NCI-H1105 (cell line): ENCODE measurements at places on chromosomes 7 and 10.

- DNase-seq = no peak
Observed at GRCh38 chr10:62577076-62577475, 202.9 kb downstream of the ZNF365 start.

DNA sequence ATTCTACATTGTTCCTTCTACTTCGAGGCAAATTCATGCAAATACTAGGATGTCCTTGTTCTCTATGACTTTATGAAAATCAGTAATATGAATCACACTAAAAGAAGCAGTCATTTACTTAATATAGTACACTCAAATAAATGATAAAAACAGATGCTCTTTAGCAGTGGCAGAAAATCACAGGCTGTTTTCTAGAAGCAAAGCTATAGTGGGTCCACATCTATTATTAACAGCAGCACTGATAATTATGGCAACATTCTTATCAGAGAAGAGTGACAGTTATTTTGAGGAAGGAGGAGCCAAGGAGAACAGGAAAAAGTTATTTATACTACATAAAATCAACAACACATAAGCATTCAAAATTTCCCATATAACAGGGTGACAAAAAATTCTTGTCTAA is 16.5 kb downstream of the KIF5B start:
- no peak for DNase-seq

GRCh38 chr10:69086001-69086509 is 1.8 kb upstream of the SRGN start:
- no peak for DNase-seq

DNA sequence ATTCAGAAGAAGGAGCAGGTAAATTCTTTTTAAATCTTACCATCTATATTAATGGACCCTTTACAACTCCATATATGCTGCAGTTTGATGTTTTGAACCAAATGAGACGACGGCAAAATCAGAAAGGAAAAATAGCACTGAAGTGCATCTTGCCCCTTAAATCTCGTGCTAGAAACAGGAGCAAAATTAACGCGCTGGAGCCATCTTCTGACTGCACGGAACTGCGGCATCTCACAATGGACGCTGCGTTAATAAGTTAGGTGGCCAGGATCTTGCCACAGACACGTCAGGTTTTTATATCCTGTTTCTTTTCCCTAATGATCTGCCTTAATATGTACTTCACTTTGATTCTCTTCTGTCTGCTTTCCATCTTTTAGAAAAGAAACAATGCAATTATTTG is 354.5 kb downstream of the TFEC start:
- peak; percentile 1 for DNase-seq

DNA sequence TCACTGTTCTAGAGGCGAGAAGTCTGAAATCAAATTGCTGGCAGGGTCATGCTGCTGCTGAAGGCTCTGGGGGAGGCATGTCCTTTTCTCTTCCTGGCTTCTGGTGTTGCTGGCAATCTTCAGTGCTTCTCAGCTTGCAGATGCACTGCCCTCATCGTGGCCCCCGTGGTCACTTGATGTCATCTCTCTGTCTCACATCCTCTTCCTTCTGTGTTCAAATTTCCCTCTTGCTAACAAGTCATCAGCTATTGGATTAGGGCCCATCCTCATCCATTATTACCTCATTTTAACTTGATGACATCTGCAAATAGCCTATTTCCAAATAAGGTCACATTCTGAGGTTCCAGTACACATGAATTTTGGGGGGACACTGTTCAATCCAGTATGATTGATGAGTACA is 36.6 kb upstream of the SRGN start:
- no peak for DNase-seq

GRCh38 chr10:11535346-11535959 is 76.0 kb downstream of the USP6NL start:
- no peak for DNase-seq

- DNase-seq = no peak
Observed at GRCh38 chr7:104933521-104933988, 80.5 kb upstream of the KMT2E start.

GRCh38 chr10:88042160-88043100 is 179.0 kb downstream of the PTEN start:
- no peak for DNase-seq

GRCh38 chr10:78544423-78545090 is 510.9 kb downstream of the RPS24 start:
- no peak for DNase-seq

- no peak for DNase-seq
Observed at GRCh38 chr7:116977172-116977571, 23.9 kb downstream of the ST7 start.

DNA sequence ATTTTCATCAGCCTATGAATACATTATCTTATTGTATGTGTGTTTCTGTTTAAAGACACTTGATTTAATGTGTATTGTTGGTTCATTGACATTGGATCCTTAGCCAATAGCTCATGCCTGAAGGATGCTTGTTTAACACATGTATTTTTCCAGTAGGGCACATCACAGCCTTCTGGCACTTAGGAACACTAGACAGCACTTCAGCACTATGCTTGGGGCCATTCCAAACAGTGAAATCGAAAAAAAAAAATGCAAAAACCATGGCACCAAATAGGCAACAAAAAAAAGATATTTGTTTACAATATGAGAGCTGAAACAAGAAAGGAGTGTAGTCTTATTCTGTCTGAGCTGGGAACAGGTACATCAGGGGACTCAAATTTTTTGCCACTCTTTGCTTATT is 262.8 kb downstream of the SLC25A13 start:
- peak; percentile 45 for DNase-seq

- DNase-seq = no peak
Observed at GRCh38 chr10:101451667-101452069, 97.7 kb downstream of the BTRC start.

GRCh38 chr7:35286422-35286821 is 32.5 kb upstream of the TBX20 start:
- DNase-seq = no peak

DNA sequence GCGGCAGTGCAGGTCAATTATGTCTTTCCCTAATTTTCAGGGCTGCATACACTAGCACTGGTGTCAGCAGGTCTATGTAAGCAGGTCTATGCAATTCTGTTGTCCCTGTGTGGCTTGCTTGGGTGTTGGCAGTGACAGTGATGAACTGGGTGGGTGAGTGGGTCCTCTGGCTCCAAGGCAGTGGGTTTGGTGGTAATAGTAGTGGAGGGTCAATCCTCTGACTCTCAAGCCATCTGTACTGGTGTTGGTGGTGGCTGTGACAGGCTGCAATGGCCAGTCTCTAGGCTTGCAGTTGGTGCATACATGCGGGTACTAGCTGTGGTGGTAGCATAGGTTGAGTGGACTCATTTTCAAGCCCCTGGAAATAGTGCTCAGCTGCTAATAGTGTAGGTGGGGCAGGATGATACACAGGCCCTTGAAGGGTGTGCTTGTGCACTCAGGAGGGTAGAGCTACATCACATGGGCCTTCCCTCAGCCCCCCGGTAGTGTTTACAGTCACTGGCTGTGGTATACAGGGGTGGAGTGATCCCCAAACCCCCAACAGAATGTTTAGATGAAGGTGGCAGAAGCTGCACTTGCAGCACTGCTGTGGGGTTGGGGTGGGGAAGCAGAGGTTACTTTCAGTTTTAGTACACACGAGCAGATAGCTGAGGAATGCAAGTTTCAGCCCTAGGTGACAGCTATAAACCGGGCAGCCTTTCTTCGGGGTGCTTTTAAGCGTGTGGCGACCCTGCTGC is 331.3 kb downstream of the PCDH15 start:
- DNase-seq = no peak

DNA sequence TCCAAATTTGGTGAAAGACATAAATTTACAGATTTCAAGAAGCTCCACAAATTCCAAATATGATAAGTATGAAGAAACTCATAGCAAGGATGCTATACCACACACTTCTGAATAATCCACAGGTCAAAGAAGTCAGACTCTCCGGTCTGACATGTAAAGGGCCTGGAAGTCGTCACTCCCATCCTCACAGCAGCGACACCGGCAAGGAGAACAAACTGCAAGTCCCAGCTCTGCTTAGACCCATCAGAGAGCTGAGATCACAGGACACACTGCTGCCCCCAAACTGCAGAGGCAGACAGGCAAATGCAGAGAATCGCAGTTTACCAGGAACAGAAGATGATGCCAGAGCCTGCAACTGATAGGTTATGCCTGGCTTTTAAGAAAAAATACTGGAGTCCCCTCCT is 62.0 kb downstream of the AMZ1 start:
- no peak for DNase-seq

- no peak for DNase-seq
Observed at GRCh38 chr10:93139059-93139655, 65.5 kb downstream of the CYP26A1 start.

- DNase-seq = no peak
Observed at GRCh38 chr10:5538892-5539651, 14.3 kb downstream of the CALML3 start.

GRCh38 chr10:61021926-61022325 is 77.9 kb upstream of the RHOBTB1 start:
- DNase-seq = no peak

DNA sequence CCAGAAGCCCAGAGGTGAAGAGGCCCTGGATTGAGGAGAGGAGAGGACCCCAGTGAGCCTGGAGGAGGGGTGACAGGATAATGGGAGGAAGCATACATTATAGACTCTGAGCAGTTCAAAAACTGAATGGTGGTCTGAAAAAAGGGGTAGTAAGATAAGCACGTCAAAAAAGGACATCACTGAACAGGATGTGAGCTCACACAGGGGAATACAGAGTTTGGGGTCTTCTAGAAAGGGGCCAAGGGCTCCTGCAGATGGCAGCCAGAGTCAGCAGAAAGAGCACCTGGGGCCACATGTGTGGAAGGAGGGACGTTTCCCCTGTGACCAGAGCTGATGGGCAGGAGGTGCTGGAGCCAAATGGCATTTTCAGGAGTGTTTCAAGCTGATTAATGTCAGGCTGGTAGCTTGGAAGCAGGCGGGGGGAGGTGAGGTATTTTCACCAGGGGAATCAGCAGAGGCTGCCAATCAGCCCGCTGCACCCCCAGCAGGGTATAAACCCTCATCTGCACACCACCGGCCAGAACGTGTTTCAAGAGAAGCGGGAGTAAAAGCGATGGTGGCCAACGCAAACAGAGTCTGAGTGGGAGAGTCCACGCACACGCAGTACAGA is 85.8 kb downstream of the TNS3 start:
- DNase-seq = no peak

- DNase-seq = peak; percentile 57
Observed at GRCh38 chr7:12210179-12211053, 678 bp upstream of the TMEM106B start.

DNA sequence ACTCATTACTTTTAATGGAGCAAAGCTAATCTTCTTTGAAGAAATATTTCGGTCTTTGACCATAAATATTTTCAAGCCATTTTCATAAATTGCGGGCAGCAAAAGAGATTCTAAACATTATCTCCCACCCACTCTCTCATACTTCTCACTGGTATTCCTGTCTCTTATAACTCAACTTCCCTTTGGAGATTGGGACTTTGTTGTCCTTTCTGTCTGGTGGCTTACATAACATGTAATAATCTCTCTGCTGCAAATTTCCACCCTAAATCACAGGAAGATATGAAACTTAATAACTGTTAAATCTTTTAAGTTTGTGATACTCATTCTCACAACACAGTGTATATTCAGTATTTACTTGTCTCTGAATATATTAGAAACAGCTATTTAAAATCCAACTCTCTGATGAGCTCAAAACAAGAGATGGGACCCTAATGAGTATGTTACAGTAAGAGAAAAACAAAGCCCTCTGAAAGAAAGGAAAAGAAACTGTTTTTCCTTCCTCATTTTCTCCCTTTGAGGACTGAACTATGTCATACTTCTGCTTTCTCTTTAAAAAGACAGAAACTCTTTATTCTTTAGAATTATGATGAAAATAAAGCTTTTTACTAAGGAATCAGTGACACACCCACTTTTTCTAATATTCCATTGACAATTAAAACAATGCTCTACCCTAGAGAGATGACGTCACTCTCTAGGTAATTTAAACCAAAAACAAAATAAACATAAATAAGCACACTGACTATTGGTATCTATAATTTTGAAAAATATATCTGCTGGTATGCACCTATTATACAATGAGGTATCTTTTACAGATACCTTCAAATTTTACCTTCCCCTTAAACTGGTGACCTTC is 14.7 kb downstream of the CALCR start:
- no peak for DNase-seq

GRCh38 chr10:99329554-99330346 is 594 bp downstream of the CNNM1 start:
- no peak for DNase-seq

DNA sequence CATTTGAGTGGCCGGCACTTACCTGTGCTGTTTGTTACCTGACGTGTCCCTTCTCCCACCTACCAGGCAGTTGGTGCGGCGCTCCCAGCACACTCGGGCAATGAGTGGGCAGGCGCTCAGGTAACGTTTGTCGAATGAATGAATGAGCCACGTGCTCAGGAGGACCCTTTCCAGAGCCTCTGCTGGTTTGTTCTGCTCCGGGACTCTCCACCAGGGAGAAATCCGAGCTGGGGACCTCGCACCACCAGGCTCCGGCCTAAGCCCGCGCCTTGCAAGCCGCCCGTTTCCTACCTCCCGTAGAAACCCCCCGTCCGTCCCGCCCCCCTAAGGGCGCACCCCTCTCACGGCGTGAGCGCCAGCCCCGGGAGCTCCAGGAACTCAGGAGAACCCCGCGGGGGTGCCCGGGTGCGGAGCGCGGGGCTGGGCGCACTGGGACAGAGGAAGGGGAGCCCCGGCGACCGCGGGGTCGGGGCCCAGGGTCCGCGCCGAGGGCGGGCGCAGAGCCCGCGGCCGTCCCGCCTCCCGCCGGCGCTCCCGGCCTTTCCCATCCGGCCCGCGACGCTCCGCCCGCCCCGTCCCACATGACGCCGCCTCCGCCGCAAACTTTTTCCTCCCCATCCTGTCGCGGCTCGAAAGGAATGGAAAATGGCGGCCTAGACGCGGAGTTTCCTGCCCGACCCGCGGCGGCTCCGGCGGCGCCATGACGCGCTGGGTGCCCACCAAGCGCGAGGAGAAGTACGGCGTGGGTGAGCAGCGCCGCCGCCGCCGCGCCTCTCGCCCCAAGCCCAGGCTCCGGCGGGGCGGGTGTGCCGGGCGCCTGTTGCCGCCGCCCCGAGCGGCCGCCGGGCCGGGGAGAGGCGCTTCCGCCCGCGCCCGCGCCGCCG is at the start of gene DOCK1:
DOCK1 (plus strand) TSS at position 611 of the 884 bp plus-strand sequence; CDS start at position 701, 90 bp downstream.
- DNase-seq = peak; percentile 7

DNA sequence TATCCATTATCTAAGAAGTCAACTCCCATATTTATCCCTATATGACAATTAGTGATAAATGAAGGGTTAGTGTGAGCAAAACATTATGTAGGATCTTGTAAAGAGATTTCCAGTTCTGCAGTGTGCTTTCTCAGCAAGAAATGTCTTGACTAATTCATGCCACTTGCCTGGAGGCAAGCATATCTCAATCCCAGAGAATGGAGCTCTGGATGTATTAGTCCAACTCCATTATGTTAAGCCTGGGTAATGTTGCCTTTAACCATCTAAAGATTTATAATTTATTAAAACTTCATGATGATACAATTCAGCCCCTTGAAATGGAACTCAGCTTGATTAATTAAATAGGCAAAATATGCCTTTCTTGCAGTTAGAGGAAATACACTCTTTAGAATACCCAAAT is 1079.9 kb upstream of the LRRTM3 start:
- no peak for DNase-seq

- peak; percentile 65 for DNase-seq
Observed at GRCh38 chr7:120725376-120726039, 132.4 kb downstream of the TSPAN12 start.

GRCh38 chr10:106217627-106218026 is 946.9 kb downstream of the SORCS1 start:
- no peak for DNase-seq
